ENCODE measurements at places on chromosomes 7 and 10.

DNA sequence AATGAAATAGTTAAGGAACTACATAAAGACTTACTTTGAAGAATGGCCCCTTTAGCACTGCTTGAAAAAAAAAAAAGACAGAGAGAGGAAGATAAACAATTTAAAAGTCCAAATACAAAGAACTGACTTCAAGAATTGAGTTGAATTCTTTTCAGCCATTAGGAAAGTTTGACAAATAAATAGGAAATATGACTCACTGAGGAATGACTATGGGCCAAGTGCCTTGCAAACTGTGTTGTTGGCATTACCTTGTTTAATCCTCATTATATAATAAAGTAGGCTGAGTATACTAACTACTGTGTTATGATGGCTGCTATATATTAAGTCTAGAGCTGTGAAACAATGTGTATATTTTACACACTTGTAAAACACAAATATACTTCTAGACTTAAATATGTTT lies 151.1 kb downstream of the ELMO1 start:
- DNase-seq = no peak

GRCh38 chr7:89123871-89124270 lies 328.3 kb upstream of the TEX47 start:
- no peak for DNase-seq

DNA sequence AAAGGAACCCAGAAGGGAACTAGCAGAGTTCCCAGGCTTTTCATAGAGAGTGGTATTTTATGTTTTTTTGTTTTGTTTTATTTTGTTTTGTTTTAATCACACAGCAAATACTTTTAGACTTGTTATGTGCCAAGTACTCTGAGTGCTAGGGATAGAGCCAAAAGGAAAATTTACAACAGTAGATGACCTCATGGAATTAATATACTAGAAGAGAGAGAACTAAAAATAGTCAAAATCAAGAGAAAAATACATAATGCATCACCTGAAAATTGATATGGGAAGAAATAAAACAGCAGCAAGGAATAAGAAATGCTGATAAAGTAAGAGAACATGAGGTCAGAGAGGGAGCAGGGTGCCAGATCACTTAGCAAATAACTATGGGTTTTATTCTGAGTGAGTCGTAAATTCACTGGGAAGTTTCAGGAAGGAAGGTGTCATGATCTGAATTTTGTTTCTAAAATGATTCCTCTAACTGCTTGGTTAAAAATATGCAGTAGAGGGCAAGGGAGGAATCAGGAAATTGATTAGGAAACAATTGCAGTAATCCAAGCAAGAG lies 351.0 kb downstream of the ANKRD7 start:
- no peak for DNase-seq

- DNase-seq = no peak
These were observed 78.2 kb downstream of the MGMT start for GRCh38 chr10:129545261-129545660.

GRCh38 chr10:110471566-110472139 lies 26.1 kb upstream of the DUSP5 start:
- DNase-seq = no peak

DNA sequence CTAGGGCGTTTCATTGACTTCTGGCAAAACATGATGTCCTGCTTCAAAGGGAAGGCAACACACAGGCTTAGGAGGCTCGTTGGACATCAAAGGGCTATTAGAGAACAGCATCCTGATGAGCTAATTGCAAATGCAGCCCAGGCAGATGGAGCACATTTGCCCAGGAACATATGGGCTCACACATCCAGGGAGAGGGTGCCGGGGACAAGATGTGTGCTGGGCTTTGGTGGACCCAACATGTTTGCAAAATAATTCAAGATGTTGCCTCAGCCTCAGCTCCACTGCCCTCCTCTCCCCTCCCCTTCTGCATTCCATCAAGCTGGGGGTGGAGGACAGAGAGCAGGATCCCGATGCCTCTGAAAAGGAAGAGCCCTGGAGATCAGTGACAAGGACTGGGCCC lies 217.1 kb upstream of the ZMIZ1 start:
- DNase-seq = no peak

DNA sequence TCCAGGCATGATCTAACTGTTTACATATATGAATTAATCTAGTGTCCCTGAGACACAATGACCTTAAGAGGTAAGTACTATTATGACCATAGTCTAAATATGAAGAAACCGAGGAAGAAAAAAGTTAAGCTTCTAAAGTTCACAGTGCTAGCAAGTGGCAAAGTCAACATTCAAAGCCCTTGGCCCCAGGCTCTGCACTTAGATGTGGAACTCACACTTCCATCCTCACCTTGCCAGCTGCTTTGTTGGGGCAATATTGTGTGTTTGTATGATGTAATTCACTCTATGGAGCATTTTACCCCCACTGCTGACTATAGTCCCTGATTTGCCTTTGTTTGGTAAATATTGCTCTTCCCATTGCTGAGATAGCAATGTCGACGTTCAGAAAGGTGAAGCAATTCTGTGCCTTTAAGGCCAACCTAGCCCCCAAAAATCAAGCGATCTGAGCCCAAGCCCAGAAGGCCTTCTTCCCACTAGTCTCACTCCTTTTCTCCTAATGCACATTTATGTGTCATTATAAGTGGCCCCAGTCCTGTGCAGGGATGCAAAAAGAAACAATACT lies 487.6 kb upstream of the ZMIZ1 start:
- DNase-seq = no peak

GRCh38 chr7:116828281-116828680 lies 34.1 kb upstream of the CAPZA2 start:
- DNase-seq = no peak

- no peak for DNase-seq
These were observed 924 bp downstream of the BMPR1A start for GRCh38 chr10:86757113-86757972.

GRCh38 chr7:157855452-157856213 lies 518.8 kb downstream of the DNAJB6 start:
- no peak for DNase-seq

DNA sequence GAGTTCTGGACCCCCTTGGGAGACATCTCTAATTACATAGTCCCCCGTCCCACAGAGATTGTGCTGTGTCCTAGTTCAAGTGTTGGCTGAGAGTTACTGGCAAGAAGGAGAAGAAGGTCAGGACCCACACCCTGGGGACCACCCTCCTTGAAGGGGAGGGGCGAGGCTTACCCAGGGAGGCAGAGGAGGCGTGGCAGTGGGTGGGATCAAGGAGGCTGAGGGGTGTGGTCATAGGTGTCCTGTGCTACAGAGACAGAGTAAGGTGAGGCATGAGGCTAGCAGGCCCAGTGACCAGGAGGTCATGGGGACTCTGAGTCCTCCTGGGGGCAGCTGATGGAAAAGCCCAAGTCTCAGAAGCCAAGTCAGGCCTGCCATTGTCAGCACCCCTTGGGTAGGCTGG lies 29.4 kb upstream of the ADCYAP1R1 start:
- DNase-seq = no peak

DNA sequence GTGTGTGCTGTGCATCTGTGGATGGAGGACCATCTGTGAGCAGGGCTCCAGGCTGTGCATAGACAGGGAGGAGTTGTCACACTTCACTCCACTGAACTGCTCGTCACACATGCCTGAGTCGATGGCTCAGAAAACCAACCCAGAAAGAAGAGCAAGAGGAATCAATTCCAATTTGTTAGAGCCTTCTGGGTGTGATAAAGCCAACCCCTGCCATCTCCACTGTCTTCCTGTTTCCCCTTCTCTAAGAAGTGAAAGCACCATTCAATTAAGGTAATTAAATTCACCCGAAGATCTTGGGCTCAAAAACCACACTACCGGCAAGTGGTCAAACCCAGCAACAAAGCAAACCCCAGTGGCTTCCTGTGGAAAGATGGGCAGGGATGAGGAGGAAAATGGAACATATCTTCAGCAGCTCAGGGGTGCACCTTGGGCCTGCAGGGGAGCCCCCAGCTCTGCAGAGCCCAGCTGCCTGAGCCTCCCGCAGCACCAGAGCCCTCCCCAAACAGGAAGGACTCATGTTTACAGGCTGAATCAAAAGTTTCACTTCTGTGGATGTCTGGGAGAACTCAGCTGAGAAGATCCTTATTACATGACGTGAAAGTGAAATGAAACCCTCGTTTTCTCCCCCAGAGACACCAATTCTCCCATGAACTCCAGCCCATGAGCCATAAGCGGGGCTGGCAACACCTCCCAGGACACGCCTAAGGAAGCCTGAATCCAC lies 10.9 kb downstream of the C10orf71 start:
- DNase-seq = peak; percentile 2

- DNase-seq = no peak
These were observed 5.1 kb downstream of the ING3 start for GRCh38 chr7:120955577-120956149.

DNA sequence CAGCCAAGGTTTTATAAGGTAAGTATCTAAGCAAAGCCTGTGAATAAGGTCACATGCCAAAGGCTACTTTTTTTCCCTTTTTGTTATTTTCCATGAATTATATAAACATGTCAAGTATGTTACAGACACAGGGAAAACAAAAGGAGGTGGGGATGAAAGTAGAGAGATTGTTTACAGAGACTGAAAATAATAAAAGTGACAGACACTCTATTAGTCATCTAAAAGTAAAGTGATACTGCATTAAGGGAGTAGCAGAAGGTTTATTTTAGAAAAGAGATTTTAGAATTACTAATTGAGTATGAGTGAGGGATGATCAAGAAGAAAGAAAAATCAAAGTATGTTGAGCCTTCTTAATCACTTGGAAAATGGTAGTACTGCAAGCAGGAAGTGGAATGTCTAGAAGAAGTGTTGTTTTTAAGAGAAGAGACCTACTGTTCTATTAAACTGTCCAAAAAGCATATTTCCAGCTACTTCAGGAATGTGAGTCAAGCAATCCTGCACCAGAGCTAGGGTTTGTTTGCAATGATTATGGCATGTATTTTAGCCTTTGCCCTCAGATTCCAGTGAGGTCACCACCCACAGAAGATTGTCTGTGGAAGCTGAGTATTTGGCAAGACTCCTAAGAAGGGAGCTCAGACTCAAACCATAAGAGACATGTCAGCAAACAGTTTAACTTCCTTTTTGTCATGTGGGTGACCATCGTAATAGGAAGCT lies 177.9 kb upstream of the PLXDC2 start:
- no peak for DNase-seq

DNA sequence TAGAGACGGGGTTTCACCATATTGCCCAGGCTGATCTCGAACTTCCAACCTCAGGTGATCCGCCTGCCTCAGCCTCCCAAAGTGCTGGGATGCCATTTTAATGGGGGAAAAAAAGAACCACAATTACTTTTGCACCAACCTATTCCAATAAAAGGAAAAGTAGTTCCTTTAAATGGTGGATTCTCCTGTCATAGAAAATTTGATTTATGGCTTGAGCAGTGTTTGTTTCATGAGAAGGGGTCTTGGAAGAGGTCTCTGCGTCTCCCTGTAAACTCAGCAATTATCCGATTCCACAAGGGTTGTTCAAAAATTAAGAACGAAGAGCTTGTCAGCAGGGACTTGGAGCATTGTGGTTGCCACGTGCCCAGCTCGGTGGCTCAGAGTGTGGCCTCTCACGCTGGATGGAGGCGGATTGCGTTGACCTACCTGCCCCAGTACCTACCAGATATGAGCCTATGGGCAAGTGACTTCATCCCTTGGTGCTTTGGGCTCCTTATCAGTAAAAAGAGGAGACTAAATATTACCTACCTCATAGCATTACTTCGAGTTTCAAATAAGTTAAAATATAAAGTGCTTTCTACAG lies 2.8 kb upstream of the TRIP6 start:
- DNase-seq = no peak

DNA sequence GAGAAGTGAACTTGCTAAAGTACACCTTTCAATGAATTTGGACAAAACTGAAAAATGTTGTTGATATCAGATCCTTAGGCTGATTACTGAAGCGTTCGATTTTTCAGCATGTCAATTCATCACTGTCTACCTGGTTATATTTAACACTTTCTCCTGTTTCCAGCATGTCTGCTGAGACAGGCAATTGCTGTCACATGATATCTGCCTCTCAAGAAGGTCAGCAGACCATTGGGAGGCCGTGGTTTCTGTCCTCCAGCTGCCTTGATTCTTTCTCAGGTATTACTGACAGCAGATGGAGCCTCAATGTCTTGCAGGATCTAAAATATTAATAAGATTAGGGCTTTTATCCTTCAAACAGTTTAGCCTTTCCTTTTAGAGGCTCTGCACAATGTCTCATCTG lies 127.5 kb downstream of the SNX10 start:
- DNase-seq = no peak

DNA sequence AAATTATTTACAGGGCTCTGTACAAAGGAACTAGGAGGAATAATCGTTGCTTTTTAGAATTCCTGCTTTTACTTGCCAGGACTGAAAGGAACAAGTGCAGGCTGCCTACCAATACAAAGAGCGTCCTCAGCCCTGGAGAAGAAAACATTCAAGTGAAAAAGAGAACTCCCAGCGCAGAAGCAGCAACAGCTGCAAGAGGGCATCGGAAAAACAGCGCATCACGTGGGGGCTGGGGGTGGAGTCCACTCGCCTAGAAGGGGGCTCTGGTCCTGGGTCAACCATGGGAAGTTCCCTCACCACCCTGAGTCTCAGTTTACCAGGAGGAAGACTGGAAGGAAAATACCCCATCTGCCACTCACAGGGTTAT lies 385 bp upstream of the C10orf90 start:
- no peak for DNase-seq

DNA sequence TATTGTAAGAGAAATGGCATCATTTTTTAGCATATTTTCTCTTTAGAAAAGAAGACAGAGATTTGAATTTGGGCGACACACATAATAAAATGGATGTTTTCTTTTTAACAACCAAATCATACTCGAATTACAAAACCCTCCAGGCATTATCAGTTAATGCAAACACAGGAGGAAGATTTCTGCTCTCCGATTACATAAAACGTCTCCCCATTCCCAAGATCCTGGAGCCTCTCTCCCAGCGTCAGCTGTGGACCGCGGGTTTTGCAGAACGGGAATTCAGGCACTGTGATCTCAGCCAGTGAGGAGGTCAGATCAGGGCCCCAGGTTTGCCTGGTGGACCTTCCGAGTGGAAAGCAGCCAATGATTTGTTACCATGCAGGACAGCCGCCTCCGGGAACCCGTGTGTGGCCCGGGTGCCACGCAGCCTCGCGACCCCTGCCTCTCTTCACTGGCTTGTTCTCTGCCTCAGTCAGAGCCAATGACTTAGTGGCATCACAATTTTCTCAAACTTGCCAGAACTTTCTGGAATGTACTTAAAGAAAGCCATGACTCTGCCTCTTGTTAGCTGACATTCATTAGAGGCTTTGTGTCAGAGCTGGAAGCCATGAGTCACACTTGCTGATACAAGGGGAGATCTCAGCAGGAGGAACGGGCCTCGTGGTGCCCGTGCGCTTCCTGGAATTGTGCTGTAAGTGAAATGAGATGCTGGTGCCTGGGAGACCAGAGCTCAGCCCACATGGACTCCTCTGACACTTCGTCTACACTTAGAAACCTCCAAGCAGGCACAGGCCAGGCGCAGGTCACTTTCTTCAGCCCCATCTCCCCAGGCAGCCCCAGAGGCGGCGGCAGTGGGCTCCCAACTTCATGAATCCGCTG lies 246.1 kb downstream of the KLF6 start:
- DNase-seq = peak; percentile 17

DNA sequence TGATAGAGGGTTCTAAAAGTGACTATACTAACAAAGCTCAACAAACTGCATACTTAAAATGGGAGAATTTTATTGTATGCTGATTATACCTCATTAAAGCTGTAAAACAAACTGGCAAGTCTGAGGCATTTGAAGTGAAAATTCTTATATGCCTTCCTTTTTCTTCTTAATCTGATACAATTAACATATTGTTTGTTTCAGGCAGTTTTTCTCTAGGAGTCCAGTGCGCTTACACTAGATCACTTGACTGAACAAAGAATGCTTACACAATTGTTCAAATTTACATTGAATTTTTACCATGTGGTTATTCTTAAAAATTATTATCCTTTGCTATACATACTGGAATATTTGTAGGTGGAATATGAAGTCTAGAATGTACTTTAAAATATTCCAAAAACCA lies 89.0 kb downstream of the GLCCI1 start:
- DNase-seq = no peak

GRCh38 chr10:118990326-118990725 lies 39.2 kb upstream of the NANOS1 start:
- DNase-seq = no peak

Data from stimulated activated CD8-positive, alpha-beta memory T cell treated with anti-CD3 and anti-CD28 coated beads, Interleukin-7, amount 100 ng/mL, for 4 hours (primary cell).